Spinal cord (tissue), 10 donors: ENCODE measurements at places on chromosomes 4 and X.

DNA sequence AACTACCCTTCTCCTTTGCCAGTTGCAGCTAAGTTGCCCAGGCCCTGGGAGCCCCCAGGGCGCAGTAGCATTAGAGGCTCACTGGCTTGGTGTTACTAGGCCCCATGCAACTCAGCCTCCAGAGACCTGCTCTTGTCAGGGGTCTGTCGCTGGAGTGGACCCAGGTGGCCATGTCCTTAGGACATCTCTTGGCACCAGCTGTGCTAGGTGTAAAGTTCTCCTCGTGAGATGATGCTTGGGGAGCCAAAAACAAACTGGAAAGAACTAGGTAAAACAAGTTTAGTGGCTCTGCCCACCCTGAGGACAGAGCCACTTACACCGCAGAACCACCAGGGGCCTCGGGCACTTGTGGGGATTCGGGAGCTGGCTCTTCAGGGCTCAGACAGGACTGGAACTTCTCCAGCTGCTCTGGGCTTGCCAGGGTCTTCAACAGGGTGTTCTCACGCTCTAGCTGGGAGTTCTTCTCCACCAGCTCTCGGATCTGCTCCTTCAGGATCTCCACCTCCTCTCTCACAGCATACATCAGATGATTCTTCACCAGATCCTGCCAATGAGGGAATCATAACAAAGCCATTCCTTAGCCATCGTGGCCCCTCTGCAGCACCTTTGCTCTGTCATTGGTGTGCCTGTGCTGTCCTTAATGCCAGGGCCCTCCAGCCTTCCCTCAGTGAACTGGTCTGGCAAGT lies 61.2 kb downstream of the TSC22D3 start:
- DNase-seq = no peak

DNA sequence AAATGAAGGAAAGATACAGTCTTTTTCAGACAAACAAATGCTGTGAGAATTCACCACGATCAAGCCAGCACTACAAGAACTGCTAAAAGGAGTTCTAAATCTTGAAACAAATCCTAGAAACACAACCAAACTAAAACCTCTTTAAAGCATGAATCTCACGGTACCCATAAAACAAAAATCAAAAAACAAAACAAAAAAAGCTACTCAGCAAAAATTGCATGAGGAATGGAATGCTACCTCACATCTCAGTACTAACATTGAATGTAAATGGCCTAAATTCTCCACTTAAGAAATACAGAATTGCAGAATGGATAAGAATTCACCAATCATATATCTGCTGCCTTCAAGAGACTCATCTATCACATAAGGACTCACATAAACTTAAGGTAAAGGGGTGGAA lies 300.1 kb downstream of the NAF1 start:
- no peak for DNase-seq

- DNase-seq = no peak
Measured at GRCh38 chrX:13482746-13483541, 86.5 kb upstream of the EGFL6 start.

DNA sequence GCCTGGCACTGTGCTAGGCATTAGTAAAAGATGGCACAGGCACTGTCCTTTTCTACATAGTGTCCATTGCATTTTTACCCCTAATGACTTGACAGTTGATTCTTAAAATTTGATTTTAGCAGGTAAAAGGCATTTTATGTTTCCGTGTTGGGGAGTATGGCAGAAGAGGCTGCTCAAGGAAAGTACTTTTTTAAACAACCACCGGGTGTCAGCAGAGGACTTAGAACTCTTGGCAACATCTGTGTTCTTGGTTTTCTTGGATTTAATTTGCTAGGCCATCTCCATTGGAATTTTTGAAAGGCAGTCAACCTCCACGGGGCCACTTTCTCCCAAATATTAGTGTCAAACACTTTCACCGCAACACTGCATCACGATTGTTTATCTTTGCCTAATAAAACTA lies 102.9 kb downstream of the TSPAN7 start:
- peak; percentile 65 for DNase-seq

DNA sequence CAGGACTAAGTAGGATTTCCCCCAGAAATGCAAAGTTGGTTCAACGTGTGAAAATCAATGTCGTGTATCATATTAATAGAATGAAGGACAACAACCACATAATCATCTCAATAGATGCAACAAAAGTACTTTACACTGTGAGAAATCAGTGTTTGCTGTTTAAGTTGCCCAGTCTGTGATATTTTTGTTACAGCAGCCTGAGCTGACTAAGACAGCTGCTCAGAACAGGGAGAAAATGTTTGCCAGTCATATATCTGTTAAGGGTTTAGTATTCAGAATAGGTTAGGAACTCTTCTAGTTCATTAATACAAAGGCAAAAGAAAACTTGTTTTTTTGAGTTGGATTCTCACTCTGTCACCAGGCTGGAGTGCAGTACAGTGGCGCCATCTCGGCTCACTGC lies 12.5 kb downstream of the MAEA start:
- no peak for DNase-seq

DNA sequence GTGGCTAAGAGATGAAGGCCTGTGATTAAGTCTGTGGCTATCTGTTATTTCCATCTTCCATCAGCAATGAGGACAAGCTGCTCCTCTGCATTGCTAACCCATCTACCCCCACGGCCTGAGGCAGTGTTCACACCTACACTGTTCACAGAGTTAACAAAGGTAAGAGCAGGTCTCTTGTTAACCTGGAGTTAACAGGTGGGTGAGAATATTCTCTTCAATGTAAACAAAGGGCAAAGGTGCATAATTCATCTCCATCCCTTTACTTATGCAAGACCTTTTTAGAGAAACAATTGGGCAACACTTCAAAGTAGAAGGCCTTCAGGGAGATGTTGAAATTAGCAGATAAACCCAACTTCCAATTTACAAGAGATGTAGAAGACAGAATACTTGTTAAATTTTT lies 2.8 kb downstream of the SLC35A2 start:
- no peak for DNase-seq

DNA sequence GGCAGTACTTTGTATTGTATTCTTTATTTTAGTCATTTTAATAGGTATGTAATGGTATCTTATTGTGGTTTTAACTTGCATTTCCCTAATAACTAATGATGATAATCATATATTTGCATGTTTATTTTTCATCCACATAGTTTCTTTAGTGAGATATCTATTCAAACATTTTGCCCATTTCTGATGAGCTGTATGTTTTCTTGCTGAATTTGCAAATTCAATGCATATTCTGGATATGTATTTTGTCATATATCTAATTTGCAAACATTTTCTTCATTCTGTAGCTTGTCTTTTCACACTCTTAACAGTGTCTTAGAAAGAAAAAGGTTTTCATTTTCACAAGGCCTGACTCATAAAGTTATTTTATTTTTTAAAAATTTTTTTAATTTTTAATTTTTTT lies 372.1 kb downstream of the ZNF674 start:
- DNase-seq = no peak

DNA sequence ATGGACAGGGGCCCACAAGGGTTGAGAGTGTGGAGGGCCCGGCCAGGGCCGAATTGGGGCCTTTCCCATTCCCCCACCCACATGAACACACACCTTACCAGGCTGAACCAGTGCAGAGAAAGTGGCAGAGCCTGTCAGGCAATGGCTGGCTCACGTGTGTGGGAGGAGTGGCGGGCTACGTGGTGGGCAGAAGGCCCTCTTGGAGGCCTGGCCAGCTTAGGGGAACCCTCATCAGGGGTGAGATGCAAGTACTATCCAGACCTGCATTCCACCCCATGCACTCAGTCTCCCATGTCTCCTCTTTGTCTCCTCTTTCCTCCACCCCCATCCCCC lies 965 bp downstream of the TCEAL4 start:
- DNase-seq = no peak
